Fibroblast of skin of left biceps (primary cell): ENCODE measurements at places on chromosomes 12 and 14.

DNA sequence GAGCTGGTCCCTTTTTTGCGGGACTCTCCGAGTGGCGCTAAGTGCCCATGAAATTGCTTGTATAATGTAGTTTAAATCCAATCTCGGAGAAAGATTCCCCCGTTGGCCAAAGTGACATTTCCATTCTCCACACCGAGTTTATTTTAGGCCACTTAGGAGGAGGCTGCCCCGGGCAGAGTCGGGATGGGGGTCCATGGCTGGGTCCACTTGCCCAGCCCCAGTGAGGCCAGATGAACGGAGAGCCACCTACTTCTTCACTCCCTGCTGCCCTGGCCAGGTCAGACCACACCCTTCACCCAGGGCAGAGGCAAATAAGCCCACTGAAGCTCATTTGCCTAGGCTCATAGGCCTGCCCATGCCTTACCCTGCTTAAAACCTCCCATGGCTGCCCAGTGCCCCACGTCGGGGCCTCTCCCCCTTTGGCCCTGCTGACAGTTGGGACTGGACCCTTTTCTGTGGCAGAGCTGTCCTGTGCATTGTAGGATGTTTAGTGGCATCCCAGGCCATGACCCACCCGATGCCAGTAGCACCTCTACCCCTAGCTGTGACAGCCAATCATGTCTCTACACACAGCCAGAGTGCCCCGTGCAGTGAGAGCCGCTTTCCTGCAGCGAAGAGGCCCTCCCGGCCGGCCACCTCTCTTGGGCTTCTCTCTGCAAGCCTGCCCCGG lies 51.3 kb downstream of the FAM222A start:
- no peak for DNase-seq

DNA sequence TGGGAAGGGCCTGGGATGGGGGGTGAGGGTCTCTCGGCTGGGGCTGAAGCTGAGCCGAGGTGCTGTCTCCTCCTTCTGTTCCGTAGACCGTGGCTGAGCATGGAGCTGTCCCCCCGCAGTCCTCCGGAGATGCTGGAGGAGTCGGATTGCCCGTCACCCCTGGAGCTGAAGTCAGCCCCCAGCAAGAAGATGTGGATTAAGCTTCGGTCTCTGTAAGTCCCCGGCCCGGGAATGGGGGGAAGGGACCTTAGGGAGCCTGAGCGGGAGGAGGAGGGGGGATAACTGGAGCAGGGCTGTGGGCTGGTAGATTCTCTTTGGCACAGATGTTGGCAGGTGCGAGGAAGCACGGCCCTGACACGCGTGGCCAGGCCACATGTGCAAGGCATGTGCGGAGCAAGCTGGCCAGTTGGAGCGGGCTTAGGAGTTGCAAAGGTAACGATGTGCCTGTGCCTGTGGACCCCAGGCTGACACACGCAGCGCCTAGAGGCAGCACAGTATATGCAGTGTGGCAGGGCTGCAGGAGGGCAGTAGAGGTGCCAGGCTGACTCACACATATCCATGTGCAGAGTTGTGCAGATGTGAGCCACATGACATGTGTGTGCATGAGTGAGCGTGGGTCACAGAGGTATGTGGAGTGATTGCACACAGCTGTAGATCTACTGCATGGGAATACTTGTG lies 512 bp downstream of the PDE1B start:
- no peak for DNase-seq

- DNase-seq: no peak
Observed at GRCh38 chr12:109879351-109880042, 844 bp downstream of the GLTP start.

- no peak for DNase-seq
Observed at GRCh38 chr14:50620341-50620740, 47.8 kb downstream of the SAV1 start.

- DNase-seq: no peak
Observed at GRCh38 chr12:75658901-75659823, 147.8 kb upstream of the KRR1 start.

GRCh38 chr14:71141701-71142374 lies 234.6 kb downstream of the PCNX1 start:
- DNase-seq: peak; percentile 28

DNA sequence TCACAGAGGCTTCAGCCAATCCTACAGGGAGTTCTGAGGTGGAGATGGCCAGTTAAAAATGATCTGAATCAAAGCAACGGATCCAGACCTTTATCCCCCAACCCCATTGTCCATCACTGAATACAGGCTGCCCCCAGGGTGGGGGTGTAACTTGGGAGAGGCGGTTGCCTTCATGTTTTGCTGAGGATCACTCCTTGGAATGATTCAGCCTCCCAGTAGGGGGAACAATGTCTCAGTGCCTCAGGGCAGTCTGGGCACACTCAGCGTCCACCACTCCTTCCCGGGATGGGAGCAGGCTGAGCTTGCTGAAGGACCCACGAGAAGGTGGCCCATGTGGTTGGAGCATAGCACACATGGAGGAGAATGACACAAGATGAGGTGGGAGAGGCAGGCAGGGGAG lies 60.2 kb downstream of the RFX4 start:
- no peak for DNase-seq
